ENCODE measurements at places on chromosomes 1 and 21.

GRCh38 chr1:184299796-184300195 lies 87.0 kb upstream of the C1orf21 start:
- DNase-seq, result no peak

DNA sequence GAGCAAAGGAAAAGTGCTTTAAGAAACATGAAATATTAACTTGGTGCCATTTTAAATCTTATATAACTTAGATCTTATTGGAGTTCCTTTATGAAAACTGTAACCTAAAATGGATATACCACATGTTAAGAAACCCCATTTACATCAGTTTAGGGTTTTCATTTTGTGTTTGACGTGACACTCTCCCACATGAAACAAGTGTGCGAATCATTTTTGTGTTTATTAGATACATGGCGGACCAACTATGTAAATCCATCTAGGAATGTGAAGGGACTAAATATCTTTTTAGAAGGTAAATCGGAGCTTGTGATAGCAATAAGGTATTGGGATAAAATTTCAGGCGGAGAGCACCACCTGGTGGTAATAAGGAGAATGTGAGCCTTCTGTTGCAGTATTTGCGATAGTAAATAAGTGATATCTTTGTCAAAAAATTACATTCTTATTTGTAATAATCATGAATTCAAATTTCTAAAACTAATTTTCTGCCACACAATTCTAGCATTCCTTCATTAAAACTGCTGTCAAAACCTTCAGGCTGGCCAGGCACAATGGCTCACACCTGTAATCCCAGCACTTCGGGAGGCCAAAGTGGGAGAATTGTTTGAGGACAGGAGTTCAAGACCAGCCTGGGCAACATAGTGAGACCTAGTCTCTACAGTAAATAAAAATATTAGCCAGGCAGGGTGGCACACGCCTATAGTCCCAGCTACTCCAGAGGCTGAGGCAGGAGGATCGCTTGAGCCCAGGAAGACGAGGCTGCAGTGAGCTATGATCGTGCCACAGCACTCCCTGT lies 31.3 kb downstream of the SMAP2 start:
- DNase-seq, result no peak

DNA sequence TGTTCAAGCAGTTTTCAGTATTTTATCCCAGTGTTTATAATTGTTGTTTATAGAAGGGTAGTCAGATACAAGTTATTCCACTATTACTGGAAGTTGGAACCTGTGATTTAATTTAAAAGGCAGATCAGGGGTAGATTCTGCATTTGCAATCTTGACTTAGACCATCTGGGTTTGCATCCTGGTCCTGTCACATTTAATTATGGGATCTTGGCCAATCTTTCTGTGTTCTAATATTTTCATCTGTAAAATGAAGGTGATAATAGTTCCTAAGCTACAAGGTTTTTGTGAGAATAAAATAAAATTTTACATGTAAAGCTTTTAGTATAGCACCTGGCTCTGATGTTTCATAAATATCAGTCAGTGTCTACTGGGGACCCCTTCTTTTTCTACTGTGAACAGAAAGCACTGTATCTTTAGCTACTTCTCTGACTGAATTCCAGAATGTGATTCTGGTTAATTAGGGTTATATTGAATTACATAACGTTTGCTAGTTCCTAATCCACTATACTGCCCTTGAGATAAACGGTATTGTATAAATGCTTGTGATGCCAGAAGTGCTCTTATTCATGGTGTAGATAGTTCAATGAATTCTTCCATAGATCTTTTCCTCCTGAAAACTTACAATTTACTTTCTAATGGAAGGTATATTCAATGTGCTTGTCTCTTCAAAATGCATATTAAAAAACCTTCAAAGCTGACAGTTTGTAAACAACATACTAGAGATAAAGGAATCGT lies 131.0 kb downstream of the KCNK1 start:
- DNase-seq, result no peak

GRCh38 chr1:21068937-21069336 lies 107.8 kb downstream of the EIF4G3 start:
- DNase-seq, result no peak

- no peak for DNase-seq
Observed at GRCh38 chr1:192867180-192867579, 58.3 kb downstream of the RGS2 start.

DNA sequence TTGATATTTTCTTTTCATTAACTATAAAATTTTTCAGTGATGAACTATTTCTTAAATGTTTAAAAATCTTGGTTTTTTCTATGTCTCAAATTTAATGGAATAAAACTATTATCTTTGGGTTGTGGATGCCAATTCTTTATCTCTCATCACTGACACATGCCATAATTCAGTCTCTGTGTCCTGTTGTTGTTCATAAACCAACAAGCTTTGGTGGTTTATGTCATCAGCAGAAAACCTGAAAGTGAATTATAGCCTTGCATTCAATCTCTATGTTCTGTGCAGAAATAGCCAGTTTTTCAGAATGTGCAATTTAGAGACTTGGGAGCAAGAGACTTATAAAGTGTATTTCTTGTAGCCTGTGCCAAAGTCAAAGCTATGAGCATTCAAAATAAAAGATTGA lies 462.6 kb upstream of the ADGRL4 start:
- no peak for DNase-seq

DNA sequence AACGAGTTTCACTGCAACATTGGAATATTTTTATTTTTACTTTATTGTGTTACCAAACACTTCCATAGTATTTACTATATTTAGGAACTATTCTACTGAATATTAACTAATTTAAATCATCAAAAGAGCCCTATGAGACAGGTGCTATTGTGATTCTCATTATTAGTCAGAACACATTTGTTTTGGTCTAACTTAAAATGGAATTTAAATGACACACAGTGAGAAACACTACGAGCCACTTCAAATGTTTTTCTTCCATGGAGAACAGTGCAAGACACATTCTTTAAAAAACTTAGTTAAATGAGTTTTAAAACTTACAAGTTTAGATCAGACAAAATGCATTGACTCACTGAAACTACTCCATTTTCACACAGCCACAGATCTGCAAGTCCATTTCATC lies 6.6 kb upstream of the TRAF3IP3 start:
- DNase-seq, result no peak

DNA sequence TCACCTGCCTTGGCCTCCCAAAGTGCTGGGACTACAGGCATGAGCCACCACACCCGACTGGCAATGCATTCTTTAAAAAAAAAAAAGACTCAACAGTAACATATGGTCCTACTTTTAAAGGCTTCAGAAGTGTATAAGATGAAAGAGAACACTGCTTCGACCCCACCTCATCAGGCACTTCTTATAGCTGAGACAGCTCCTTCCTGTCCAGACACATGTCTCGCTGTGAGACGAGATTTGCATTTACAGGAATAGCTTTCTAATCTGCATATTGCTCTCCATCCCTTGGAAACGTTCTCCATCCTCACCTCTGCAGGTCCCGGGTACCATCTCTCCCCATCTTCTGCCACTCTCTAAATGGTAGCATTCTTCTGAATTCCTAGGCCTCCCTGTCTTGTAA lies 6.7 kb downstream of the AZIN2 start:
- DNase-seq, result no peak

DNA sequence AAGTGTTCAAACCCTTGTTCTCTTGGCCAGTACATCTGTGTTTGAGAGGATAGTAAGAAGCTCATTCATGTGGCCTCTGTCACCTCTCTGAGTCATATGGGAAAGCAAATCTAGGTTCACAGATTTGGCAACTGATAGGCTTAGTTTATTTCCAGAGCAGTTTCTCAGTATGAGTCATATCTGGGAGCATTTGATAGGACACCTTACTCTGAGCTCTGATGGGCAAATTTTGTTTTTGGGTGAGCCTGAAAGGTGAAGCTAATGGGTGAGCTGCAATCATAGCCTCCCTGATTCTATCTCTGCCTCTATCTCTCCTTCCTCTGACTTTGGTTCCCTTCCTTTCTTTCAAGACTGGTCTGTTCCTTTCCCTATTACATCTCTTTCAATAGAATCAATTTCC lies 134.4 kb downstream of the S1PR1 start:
- DNase-seq, result no peak

DNA sequence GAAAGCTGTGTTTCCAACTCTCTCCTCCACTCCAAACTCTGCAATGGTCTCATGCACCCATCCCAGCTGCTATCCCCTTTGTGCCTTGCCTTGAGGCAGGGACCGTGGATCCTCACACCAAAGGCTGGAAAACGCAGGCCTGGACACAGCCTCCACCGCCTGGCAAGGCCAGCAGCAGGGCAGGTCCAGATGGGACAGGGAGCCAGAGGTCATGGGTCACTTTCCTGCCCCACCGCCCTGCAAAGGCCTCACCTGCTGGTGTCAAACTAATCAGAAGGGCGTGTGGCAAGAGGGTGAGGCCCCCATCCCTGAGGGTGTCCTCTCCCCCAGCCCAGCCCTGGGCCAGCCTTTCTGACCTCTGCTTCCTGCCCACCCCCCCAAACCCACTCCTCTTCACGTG lies 106.3 kb downstream of the PAX7 start:
- no peak for DNase-seq

DNA sequence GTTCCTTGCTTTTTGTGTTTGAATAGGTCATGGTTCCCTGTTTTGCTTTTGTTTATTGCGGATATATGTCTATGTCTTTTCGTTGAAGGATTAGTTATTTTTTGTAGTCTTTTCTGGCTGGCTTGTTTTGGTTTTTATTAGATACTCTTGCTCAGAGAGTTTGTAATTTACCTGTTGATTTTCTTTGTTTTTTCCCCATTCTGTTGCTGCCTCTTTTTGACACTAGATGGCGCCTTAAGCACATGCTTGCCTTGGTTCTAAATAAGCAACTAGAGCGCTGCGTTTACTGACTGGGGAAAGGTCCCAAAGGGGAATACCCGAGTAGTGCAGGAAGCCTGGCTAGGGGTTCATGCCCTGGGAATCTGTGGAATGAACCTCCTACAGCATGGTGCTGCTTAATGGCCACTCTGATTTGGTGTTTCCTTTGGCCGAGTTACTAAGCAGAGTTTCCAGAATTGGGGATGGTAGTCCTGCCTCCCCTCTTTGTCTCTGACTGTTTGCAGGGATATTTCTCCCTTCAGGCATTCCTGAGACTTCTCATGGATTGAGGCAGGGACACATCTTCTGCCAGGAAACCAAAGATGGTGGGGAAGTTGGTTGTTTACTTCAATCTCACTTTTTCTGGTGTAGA lies 143.2 kb downstream of the PTPRU start:
- peak; percentile 84 for DNase-seq

GRCh38 chr1:23911921-23912320 lies 1.2 kb downstream of the CNR2 start:
- DNase-seq, result no peak

- DNase-seq, result no peak
Observed at GRCh38 chr1:201745023-201745422, 83.9 kb upstream of the IPO9 start.

DNA sequence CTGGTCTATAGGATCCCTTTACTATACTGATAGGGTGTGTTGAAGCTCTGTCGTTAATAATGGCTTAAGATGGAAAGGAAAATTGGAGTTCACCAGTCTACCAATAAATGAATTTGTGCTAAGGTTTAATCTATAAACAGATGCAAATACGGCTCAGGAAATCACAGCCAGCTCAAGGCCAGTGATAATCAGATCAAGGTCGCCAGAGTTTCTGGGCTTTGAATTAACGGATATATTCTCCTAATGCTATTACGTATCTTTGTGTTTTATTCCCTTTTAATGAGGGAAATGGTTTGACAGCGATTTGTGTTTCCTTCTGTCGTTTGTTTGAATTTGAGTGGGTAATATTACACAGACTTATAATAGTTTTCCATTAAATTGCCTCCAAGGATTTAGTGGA lies 279.6 kb downstream of the BACH1 start:
- DNase-seq, result no peak

DNA sequence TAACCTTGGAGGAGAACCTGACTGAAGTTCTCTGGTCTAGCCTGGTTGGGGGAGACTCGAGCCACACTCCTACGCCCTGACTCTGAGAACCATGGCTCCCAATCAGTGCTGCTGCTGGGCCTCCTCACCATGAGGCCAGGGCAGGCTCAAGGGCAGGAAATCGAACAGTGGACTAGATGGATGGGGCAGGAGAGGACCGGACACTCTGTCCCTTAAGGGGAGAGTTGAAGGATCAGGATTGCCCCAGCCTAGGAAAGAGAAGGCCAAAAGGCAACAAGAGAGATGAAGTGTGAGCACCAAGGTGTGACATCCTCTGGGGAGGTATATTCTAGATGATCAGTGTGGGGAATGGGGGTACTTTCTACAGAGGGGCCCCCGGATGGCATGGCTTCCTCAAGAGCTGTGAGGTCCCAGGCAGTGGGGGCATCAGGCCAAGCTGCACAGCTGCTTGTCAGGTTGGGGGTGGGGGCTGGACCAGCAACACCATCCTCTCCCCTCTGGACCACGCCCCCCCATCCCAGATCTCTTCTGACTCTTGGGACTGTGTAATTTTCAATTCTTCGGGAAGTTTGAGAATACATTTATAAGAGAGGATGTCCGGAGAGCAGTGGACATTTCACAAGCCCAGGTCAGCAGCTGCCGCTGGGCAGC lies 34.0 kb downstream of the MX1 start:
- DNase-seq, result no peak

- no peak for DNase-seq
Observed at GRCh38 chr1:218643926-218644325, 298.8 kb downstream of the TGFB2 start.

- no peak for DNase-seq
Observed at GRCh38 chr1:217342105-217342504, 288.8 kb downstream of the GPATCH2 start.

- DNase-seq, result no peak
Observed at GRCh38 chr1:221891708-221892107, 149.8 kb upstream of the DUSP10 start.

DNA sequence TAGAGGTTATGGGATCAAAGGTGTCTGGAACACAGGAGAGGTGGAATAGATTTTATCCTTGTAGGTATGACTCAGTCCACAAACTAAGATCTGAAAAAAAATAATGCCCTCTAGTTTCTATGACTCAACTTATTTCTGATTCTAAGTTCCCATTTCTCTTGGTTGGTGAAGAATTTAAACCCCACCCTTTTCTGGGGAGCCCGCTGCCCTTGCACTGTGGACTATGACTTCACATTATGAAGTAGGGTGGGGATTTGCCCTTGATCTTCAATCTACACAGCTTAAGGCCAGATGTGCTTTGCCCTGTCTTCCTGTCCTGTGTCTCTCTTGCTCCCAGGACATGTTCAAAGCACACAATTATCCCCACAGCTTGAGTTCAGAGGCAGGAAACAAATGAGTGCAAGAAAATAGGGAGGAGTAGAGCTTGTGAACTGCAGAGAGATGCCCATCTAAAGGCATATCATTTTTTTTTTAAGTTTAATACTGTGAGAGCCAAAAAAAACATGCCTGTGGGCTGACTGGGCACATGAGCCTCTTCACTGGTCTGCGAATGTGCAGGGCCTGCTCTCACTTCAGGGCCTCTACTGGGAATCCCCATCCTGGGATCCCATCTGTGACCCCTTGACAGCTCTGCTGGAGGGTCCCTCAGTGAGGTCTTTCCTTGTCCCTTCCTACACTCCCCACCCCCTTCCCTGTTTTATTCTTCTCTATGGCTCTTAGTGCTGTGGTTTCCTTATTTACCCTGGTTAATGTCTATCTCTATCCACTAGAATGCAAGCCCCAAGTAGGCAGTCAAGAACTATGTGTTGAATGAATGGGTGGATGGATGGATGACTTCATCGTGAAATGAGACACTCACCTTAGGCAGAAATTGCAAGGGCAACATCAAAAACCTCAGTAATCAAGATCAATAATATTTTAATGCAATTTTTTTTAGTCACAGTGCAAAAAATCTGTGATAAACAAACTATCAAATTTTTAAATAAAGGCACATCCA lies 61.5 kb downstream of the CD58 start:
- DNase-seq, result no peak
